NCI-H1092 (cell line): ENCODE measurements at places on chromosomes 3 and 15.
A peak's percentile ranks its signal among the peaks of the same experiment; 100 is the strongest.

- no peak for DNase-seq
These were observed 102.0 kb upstream of the PRICKLE2 start for GRCh38 chr3:64327100-64327804.

DNA sequence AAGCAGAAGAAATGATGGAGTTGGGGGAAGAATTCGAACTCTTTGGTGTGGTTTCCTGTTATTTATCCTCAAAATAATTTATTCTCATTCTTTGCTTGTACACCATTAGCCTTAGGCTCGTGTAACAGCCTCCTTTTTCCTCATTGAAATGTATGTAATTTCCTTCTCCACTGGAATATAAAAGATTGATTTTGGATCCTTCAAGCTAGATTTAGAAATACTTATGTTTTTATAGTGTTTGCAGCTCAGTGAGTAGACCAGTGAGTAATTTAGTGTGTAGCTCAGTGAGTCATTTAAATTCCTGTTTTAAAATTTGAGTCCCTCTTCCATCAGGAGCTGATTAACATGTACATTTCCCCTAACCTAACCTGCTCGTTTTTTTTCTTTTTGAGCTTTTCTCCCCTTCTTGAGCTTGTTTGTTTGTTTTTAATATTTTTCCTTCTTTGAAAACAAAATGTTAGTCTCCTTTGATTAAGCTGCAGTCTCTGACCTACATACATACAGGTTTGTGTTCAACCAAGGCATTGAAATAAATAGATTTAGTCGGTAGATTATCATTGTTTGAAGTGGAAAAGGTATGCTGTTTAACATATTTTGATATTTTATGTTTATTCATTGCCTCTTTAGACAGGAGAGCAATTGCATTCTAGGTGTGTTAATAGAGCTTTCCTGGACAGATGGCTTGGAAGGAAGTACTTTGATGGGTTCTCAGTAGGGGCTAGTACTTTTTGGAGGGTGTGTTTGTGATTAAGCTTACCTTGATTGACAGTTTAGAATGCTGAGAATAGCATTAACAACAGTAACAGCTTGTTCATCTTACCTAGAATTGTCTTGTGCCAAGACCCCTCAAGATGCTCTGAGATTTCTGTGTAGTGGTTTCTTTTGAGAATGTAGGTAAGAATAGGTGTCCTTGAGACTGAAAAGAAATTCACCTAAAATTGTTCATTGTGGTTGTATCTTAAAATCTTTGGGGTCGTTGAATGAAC, 5.9 kb downstream of the USP3 start:
- DNase-seq = no peak

- no peak for DNase-seq
These were observed 60.8 kb upstream of the GOLIM4 start for GRCh38 chr3:168156479-168156878.

DNA sequence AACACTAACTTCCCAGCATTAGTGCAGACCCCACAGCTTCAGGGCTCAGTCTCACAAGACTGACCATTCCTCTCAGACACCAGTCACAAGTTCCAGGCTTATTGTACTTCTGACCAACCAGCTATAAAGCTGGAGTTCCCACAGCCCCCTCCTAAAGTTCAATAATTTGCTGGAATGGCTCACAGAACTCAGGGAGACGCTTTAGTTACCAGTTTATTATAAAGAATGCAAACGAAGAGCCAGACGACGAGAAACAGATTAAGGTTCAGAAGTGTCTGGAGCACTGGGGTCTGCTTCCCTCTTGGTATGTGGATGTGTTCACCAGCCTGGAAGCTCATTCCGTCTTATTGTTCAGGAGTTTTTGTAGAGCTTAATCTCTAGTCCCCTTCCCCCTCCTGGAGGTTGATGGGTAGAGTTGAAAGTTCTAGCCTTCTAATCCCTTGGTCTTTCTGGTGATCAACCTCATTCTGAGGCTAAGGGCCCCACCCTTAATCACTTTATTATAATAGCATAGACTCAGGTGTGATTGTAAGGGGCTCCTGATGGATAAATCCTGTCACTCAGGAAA, 4.8 kb upstream of the CSRNP1 start:
- no peak for DNase-seq

DNA sequence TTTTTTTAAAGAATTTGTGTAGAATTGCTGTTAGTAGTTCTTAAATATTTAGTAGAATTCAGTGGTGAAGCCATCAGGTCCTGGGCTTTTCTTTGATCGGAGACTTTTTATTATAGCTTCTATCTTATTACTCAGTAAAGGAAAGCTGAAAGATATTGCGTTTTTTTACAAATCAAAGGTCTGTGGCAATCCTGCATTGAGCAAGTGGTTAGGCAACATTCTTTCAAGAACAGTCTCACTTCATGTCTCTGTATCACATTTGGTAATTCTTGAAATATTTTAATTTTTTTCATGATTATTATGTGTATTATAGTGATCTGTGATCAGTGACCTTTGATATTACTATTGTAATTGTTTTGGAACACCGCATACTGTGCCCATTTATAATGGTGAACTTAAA, 140.8 kb downstream of the UNC13C start:
- no peak for DNase-seq

DNA sequence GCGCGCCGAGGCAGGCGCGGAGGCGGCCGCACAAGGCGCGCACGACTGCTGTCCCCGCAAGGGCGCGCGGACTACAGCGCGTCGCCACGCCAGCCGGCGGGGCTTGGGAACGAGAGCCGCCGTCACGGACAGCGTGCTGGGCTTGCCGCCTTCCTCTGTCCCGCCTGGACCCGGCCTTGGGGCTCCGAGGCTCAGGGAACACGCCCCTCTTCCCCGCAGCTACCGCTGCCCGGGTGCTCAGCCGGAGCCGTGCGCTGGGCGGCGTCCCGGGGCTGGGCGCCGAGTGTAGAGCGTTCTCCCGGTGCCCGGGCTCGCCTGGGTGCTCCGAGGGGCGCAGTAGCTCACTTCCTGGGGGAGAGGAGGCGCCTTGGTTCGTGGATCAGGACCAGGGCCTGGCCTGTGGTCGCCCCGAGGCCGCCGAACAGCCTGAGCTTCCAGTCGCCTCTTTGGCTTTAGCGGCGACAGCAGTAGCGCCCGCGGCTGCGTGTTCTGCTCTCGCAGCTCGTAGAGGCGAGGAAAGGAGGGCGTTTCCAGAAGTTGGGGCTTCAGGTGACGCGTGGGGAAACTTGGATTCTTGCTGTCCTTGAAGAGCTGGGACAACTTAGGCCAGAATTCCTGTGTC, 226.7 kb upstream of the C2CD4B start:
- no peak for DNase-seq

DNA sequence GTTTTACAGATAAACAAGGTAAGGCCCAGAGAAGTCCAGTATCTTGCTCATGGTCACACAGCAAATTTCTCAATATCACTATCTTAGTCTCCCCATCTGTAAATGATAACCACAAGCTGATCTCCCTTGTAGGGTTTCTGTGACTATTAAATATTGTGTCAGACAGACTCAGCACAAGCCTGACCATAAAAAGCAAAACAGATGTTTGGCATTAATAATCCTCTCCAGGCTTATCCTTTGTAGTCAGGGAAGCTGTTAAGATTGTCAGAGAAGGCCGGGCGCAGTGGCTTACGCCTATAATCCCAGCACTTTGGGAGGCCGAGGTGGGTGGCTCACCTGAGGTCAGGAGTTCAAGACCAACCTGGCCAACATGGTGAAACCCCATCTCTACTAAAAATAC, 173.2 kb upstream of the PRICKLE2 start:
- DNase-seq = no peak

DNA sequence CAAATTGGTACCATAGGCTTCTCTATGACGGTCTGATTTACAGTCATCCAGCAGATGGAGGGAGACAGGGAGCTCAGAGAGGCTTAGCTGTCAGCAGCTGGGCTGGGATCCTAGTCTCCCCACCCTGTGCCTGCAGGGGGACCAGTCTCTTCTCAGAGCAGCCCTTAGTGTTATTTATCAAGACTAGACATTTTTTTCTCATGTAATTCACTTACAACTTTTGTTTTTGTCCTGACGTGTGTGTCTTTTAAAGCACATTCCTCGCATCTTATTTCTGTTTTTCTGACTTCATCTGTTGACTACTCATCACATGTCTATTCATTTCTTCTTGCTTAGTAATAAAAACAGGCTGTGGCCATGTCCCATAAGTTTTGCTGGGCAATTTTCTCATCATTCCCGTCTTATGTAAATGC, 116.1 kb downstream of the KLF13 start:
- no peak for DNase-seq

DNA sequence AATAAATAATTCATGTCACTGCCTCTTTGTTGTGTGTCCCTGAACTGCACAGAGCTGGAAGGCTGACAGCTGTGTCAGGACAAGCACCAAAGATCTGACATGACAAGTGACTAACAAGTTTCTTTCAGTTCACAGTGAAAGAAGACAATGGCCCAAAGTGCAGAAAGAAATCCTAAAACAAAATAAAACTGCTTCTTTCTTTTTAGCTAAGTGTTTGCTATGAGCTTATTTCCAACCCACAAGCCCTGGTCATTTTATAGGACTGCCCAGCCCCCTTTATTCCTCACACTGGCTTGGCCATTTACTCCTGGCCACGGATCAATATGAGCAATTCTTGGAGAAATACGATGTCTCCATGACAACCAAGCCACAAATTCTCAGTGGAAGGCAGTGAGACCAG, 238.5 kb downstream of the WDR72 start:
- DNase-seq = no peak

GRCh38 chr3:176848431-176849214, 348.7 kb downstream of the TBL1XR1 start:
- DNase-seq = no peak

- no peak for DNase-seq
These were observed 175.7 kb downstream of the TMEM108 start for GRCh38 chr3:133213937-133214336.

DNA sequence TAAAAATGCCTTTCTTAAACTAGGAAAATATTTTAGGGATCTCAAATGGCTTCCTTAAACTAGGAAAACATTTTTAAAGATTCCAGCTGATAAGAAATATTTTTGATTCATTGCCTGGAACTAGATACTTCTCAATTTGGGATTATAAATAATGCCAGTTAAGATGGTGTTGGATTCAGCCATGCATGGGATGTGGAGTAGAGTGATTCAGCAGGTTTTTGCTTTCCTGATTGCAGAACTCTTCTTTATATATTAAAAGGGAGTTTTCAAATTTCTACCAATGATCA, 15.6 kb downstream of the FILIP1L start:
- DNase-seq = no peak

DNA sequence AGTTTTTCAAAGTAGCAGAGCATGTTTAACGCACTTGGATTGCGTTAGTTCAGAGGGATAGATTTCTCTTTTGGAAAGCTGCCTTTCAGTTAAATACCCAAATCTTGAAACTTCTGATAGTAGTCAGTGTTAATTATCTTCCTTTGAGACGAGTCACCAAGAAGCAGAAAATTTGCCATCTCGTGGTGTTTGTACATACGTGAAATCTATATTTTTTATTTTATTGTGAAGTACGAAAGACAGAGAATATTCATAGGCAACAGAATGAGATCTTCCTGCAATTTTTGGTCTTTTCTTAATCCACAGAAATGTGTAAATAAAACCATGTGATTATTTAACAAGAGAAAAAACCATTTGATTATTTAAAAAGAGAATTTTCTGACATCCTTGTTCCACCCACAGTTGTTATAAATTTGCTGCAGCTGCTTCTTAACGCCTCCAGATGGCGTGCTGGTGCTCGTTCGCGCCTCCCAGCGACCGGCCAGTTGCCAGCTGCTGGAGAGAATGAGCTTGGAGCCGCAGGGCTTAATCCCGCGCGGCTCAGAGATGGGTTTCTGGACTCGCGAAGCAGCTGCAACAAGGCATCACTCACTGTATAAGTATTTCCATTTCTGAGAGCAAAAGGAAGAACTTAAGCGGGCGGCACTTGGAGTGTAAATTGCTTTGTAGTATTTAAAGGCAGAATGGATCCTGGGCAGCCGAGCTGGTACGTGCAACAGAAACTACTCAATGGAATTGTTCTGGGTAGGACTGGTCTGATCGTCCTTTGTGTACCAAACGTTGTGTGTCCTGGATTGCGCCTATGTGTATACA, 10.5 kb upstream of the SLITRK3 start:
- peak; percentile 68 for DNase-seq

DNA sequence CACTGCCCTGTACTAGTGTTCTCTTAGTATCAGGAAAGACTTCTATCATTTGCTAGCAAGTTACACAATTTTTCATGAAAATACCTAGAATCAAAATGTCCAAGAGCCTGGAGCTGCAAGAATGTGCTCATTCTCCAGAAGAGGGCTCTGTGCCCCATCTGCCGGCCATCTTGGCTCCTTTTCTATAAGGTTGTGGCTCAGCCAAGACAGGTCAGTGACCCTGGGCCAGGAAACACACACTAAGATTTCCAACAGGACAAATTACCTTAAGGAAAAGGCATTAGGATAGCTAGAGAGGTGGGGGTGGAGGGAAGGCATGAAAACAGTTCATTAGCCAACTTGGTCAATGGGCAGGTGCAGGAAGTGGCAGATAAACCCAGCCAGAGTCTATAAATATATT, 20.7 kb downstream of the TIMP4 start:
- DNase-seq = no peak

GRCh38 chr15:68679961-68680371, 101.2 kb downstream of the CORO2B start:
- DNase-seq = no peak

- no peak for DNase-seq
These were observed 1078.2 kb downstream of the ZPLD1 start for GRCh38 chr3:103513003-103513402.

DNA sequence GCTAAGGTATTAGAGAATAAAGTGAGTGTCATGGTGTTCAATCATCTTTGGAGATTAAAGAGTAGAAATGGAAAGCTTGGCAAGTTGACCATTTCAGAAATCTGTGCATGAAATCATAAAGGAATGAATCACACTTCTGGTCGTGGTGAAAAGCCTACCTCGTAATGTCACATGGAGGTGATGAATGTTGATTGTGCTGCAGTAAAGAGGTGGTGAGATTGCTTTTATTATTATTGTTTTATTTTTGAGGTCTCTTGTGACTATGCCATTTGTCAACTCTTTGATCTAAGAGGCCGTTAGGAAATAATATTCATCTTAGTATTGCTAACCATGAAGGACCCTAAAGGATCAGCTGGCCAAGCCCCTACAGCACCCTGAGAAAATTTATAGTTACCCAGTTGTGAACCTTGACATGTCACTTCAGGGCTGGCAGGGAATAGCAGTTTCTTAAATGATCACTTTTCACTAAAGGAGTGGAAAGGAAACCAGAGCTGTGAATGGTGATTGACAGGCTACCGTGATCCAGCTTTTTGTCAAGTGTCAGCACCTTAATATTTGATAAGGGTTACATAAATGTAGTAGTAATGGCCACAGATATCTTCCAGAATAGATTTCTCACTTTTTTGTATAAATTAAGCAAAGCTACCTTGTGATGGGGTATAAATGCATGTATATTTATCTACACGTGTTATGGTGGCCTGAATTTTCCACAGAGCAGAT, 203.9 kb downstream of the PTPRG start:
- no peak for DNase-seq
